ENCODE measurements at places on chromosomes 11 and 22. TPM values are rescaled to one million over a fixed set of nuclear protein-coding genes. Genes with fewer than 3 reads are reported as not detected.

Gene SOX10
- 5.2 TPM for total RNA-seq

Gene SLC22A8
- total RNA-seq, result 2.2 TPM

Gene POU2AF1
- total RNA-seq, result under 0.01 TPM

Gene DMC1
- 3.4 TPM for total RNA-seq

Gene GPR83
- total RNA-seq, result 0.98 TPM

Gene MS4A15
- not detected for total RNA-seq

Data from temporal lobe (tissue), 4 donors.